ENCODE measurements at places on chromosomes 6 and 20.
A peak's percentile ranks its signal among the peaks of the same experiment; 100 is the strongest.

GRCh38 chr6:130324657-130325056, 41.2 kb upstream of the TMEM200A start:
- no peak for DNase-seq

DNA sequence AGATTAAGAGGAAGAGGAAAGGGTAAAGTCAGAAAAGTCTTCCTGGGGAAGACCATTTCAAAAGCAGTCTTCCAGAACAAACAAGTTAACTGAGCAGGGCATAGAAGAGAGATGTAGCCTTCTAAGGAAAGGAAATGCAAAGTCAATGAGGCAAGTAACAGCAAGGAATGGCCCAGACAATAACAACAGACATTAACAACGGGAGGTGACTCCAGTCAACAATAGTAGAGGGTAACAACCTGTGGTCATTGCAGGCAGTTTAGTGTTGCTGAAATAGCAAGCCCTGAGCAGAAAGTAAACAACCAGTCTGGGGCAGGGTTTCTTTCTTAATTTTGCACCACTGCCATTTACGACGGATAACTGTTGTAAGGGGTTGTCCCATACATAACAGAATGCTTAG, 2.1 kb downstream of the MDN1 start:
- no peak for DNase-seq

DNA sequence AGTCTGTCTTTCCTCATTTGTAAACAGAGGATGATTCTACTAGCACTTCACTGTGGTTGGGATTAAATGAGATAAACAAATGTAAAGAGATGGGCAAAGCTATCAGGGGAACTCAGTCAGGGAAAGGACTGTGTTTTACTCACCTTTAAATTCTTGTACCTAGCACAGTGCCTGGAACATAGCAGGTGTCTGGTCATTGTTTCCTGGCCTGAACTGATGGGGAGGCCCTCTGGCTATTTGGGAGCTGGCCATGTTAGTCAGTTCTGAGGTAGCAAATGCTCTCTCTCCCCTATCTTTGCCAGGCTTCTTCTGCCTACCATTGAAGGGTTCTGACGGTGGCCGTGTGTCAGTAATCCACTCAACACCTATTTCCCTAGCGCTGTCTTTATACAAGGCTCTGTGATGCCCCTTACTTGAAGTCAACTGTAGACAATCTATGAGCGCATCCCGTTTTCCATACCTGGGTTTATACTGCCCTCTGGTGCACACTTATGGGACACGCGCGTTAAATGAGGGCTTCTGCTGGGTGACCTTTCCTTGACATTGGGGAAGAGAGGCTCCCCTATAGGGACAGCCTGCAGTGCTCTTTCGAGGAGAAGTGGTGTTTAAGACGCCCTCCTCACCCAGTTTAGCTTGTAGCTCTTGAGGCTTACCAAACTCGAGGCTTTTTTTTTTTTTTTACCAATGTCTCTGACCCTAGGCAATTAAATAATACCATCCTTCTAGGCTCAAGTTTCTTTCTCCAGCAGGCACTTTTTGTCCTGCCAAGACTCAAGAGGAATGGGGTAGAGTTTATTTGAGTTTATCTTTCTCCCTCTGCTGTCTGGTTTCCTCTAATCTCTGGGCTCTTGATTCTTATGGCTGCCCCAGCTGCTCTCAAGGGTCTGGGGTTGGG, 4.0 kb upstream of the SPATS1 start:
- DNase-seq: peak; percentile 68

GRCh38 chr20:49825521-49826033, 12.9 kb downstream of the SLC9A8 start:
- DNase-seq: no peak

- no peak for DNase-seq
Observed at GRCh38 chr20:51482836-51483473, 59.6 kb downstream of the NFATC2 start.

- no peak for DNase-seq
Observed at GRCh38 chr20:23139524-23139923, 53.4 kb upstream of the CD93 start.

DNA sequence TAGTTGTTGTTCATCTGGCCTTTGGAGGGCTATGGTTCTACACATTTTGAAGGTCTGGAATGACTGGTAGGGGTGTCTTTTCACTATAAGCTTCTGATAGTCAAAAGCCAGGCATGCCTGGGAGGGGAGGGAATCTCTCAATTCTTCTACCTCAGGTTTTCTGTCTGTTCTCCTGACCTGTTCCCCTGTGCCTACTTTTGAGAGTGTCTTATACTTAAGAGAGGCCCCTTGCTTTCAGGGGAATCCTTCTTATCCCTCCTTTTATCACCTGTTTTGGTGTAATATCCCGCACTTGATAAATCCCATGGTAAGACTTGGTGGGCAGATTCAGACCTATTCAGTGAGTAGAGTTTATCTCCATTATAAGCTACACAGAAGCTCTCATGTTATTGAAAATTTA, 10.4 kb upstream of the SLC13A3 start:
- no peak for DNase-seq

DNA sequence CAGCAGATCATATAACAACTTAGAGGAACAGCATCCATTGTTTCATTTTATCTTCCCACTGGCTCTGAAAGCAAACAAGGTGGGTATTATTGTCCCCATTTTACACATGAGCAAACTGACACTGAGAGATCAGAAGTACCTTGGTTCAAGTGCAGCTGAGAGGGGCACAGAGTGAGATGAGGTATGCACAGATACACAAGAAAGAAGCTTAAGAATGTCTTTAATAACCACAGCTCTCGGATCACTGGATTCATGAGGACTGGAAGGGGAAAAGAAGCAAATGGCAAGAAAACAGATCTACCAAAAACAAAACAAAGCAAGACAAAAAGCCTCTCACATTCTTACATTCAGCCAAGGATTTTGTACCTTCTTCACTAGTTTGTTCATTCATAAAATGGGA, 10.6 kb downstream of the SLC2A10 start:
- no peak for DNase-seq

- no peak for DNase-seq
Observed at GRCh38 chr6:15389765-15390723, 144.2 kb downstream of the JARID2 start.

- DNase-seq: peak; percentile 67
Observed at GRCh38 chr6:5995949-5996713, 10.6 kb downstream of the NRN1 start.

- no peak for DNase-seq
Observed at GRCh38 chr20:15475483-15475882, 1097.8 kb downstream of the KIF16B start.

DNA sequence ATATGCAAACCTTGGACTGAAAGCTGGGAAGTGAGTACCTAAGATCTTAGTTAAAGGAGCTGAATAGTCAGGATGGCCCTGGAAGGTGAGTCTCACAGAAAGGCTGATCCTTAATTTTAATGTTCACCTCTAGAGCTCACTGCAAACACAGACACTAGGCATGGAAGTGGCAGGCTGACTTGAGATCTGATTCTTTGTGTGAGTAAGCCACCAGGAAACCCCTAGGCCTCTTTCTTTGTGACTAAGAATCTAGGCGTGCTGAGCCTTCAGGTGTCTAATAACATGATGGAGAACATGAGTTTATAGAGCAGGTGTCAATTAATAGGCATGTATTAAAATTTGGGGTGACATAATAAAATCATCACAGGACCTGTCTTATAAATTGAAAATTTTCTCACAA, 642.2 kb downstream of the EYS start:
- DNase-seq: no peak

GRCh38 chr6:20104696-20105095, 107.6 kb downstream of the MBOAT1 start:
- no peak for DNase-seq

DNA sequence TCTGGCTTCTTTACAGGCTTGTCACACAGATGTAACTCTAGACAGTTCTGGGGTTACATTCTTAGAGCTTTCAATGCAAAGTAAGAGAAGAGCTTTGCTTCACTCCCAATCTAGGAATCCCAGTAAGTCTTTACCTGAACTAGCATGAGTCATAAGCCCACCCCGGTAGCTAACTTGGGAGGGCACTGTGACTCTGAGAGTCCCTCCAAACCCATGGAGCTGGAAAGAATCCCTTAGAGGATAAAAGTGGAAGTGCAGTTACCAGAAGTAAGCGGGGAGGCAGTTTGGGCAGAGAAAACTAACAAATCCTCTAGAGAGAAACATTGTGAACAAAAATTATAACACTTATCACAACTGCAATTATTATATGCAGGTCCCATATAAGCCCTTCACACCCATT, 84.0 kb upstream of the SMLR1 start:
- no peak for DNase-seq

DNA sequence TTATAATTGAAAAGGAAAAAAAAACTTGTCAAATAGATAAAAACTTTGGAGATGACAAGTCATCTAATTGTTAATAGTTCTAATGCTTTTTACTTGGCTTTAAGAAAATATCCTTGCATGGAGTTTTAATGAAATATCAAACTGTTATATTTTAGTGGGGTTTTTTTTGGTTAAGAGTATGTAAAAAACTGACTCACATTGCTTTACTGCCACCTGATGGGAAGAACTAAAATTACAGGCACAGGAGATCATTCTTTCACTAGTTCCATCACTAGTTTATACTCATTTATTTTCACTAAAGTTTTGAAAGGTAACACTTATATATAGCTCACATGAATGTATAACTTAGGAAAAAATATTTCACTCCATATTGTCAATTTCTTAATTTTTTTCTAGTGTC, 309.1 kb downstream of the LMBRD1 start:
- no peak for DNase-seq

DNA sequence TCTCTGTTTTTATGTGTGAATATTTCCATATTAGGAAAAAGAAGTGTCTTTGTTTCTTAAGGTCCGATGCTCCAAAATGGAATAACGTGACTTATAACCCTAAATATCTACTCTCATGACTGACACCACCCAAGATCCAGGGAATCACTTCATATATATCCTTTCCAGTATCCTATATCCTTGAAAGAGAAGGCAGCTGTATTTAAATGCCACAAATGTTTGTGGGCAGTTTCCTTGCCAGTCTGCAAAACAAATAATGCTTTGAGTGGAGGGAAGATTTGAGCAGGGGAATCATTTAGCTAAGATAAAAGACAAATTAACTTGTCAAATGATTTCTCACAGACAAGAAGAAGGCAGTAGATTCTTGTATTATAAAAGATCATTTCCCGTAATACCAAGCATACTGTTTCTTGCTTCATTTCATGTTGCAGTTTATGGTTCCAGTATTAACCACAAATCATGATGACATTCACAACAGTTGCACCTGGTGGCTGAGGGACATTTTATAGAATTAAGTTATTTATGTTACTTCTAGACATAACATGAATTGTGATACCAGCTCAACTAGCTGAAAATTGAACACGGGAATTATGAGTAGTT, 30.0 kb upstream of the FABP7 start:
- no peak for DNase-seq

GRCh38 chr6:31736768-31737314, 511 bp upstream of the CLIC1 start:
- DNase-seq: no peak

GRCh38 chr6:15398633-15399275, 152.9 kb downstream of the JARID2 start:
- DNase-seq: no peak

GRCh38 chr20:23441850-23442313, 2.4 kb downstream of the CSTL1 start:
- DNase-seq: no peak

DNA sequence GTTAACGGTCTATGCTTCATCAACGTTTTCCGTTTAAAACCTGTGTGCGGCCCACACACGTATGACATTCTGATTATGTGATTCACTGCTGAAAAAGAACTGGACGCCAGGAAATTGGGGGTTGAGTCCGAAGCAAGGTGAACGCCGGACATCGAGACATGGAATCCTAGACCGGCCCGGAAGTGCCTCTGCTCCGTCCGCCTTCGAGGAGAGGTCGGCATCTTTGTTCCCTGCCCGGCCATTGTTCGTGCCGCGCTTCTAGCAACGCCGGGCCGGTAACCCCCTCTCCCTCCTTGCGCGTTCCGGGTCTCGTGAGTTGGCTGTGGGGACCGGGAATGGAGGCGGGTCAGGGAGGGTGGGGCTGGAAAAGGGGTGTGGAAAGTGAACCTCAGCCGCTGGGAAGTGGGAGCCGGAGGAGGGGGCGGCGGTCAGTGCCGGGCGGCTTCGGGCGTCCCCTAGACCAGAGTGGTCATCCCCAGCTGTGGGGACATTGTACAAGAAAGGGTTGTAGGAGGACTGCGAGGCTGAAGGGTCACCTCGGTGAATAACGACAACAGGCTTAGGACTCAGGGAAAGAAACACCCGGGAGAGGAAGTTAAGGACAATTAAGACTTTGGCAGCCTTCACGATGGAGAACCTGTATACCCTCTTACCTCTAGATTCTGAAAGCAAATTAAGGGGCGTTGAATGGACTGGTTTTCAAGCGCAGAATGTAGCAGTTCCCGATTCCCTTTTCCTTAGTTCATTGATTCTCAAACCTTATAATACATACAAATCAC, at the start of gene ZSCAN9:
Gene ZSCAN9 (plus strand): TSS at position 220 of the 779 bp plus-strand sequence. CDS start 1,810 bp downstream, outside the sequence.
- no peak for DNase-seq

DNA sequence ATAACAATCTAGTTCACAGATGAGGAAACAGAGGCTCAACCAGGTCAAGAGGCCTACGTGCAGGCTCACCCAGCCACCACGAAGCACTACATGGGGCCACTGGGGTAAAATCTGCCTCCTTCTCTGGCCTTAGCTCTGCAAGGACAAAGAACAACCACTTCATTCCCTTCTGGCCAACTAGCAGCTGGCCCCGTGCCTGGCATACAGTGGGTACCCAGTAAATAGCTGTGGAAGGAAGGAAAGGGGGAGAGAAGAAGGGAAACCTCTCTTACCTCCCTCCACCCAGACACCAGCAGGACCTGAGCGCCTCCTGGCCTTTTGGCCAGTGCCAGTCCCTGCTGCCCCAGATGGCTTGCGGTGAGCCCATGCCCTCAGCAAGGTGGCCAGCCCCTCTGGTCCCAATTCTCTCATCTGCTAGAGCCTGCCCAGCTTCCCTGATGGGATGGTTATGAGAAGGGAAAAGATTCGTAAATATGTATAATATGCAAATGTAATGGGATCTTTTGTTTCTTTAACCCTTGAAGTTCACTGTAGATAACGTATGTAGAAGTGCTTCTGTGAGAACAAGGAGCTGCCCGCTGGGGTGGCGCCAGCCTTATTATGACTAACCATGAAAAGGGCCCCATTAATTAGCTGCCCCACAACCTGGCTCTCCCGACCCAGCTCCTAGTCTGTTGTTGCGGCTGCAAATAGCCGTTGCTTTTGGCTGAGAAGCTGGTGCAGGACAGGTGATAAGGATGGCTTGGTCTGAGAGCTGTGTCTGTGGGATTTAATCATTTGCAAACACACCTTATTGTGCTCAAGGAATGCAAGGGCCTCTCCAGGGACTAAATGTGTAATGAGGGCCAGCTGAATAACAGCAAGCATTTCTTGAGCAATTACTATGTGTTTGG, 62.0 kb downstream of the DLGAP4 start:
- no peak for DNase-seq

- no peak for DNase-seq
Observed at GRCh38 chr6:26129656-26130055, 42.4 kb downstream of the HFE start.

GRCh38 chr6:26524722-26525370, 13.3 kb upstream of the HMGN4 start:
- DNase-seq: no peak

- DNase-seq: no peak
Observed at GRCh38 chr6:73079611-73079955, 145.7 kb downstream of the KHDC1L start.
